ENCODE measurements at places on chromosomes 6 and 20.

DNA sequence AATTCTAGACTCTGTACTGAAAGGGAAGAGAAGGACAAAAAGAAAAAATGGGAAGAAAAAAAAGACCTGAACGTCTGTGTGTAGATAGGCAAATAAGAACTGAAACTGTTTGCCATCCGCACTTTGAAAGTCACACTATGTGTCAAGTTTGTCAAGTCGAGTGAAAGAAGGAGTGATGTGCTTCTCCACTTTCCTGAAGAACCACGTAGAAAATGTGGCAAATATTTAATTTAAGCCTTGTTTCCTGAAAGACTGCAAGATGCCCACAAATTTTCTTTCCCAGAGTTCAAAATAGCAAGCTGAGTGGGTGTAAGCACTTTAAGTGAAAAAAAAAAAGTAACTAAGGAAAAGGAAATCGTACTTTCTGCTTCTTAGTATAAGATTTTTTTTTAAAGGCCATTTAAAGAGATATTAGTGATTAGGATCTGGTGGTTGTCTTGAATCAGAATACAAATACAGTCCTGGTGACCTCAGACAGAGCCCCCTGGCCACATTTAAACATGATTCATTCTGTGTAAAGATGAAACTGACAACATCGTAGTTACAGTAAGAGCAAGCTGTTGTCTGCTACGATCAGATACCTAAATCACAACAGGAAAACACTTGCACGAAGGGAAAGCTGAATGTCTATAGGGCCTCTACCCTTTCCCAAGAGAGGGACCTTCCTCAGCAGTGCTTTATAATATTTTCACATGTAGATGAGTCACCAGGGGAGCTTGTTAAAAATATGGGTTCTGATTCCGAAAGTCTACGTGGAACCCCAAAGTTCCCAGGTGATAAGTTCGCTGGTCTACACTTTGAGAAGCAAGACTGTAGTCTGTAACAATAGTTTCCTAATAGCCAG is 102.3 kb downstream of the HIVEP2 start:
- no peak for DNase-seq

GRCh38 chr6:129695373-129696027 is 14.5 kb downstream of the ARHGAP18 start:
- DNase-seq: no peak

GRCh38 chr20:38645351-38645750 is 43.7 kb downstream of the ARHGAP40 start:
- no peak for DNase-seq

- no peak for DNase-seq
Observed at GRCh38 chr6:74117113-74117512, 421.1 kb downstream of the CD109 start.

DNA sequence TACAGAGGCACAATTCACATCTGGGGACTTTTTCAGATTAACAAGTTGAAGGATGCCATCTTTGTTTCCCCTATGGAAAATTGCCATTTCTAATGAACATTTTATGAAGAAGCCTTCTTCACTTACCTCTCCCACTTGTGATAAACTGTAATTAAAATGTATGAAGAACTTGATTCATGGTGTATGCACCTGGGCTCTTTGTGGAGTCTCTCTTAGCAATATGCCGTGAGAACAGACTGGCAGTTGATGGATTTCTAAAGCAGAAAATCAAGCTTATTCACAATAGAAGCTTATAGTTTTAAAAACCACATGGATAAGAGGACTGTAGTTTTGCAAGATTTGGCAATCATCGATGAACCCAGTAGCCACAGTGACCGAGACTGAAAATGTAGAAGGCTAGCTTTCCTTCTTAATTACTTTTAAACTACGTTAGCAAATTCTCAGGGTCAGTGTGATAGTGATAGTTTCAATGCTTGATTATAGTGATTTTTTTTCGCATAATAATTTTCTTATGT is 270.6 kb downstream of the PRL start:
- DNase-seq: peak; percentile 24

DNA sequence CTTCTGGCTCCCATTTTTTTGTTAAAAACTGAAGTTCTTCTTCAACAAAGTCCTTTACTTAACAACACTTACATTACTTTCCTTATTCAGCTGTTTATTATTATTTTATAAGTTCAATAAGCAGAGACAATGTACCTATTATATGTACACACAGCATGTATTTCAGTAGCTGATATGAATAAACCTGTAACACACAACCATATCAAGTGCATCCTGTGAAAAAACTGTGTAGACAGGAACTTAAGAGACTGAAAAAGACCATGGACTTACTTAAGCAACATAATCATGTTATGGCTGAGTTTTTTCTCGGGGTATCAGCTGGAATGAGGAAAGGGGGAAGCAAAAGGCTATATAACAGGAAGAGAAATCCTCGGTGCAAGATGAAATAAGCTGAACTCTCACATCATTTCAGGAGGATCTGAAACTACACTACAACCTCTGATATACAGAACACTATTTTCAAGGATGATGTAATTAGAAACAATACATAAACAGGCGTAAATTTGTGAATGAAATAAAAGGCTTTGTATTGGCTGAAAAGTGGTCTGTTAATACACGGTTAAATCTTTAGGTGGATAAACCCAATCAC is 70.9 kb downstream of the REV3L start:
- no peak for DNase-seq

DNA sequence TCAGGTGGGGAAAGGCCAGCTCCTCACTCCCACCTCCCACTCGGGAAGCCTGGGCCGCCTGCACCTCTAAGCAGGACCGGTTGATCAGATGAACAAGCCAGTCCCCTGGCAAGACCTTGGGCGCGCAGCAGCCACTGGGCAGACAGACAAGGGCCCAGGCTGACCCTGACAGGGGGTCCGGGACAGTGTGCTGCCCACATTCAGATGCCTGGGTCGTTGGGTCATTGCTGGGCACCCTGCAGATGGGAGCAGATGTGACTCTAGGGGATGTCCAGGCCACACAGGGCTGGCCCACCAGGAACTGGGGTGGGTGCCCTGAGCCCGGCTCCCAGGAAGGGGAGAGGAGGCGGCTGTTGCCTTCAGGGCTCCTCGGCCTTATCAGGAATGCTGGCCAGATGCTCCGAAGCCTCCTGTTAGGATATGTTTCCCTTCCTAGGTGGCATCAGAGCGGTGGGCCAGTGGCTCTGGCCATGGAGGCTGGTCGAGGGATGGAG is 17.3 kb upstream of the FRMD1 start:
- DNase-seq: no peak

DNA sequence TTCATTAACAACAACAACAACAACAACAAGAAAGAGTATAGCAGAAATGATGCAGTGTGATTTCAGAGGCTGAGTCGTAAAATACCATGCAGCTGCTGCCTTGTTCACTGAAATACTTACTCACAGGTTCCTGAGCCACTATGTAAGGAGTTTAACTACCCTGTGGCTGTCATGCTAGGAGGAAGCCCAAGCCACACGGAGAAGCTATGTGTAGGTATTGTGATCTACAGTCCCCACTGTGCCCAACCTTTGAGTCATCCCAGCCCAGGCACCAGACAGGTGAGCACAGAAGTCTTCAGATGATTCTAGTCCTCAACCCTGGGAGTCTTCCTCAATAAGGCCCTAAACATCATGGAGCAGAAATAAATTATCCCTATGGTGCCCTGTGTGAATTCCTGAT is 14.6 kb upstream of the RALY start:
- DNase-seq: no peak

- no peak for DNase-seq
Observed at GRCh38 chr20:44418069-44418905, 57.4 kb upstream of the TTPAL start.

DNA sequence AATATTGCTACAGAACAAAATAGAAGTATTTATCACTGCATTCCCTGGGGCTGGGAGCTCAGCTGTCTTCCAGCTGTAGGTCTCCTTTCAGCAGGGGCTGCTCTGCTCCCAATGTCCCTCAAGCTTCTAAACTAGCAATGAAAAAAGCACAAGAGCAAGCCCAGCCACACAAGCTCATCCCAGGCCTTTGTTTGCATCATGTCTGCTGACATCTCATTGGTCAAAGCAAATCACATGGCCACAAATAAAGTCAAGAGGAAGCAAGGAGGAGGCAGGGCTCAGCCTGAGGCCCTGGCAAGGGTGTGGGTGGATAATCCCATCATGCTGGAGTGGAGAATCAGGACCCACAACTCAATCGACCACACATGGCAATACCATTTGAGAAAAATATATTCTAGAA is 2.2 kb upstream of the BFSP1 start:
- DNase-seq: peak; percentile 66

- DNase-seq: no peak
Observed at GRCh38 chr20:44457016-44457415, 18.7 kb upstream of the TTPAL start.

GRCh38 chr6:32912951-32913350 is 27.9 kb downstream of the HLA-DMB start:
- DNase-seq: no peak

- no peak for DNase-seq
Observed at GRCh38 chr6:15990179-15990578, 138.7 kb upstream of the MYLIP start.

- no peak for DNase-seq
Observed at GRCh38 chr6:154258064-154258757, 98.4 kb downstream of the IPCEF1 start.

GRCh38 chr6:37481711-37482605 is 17.7 kb downstream of the CCDC167 start:
- no peak for DNase-seq

DNA sequence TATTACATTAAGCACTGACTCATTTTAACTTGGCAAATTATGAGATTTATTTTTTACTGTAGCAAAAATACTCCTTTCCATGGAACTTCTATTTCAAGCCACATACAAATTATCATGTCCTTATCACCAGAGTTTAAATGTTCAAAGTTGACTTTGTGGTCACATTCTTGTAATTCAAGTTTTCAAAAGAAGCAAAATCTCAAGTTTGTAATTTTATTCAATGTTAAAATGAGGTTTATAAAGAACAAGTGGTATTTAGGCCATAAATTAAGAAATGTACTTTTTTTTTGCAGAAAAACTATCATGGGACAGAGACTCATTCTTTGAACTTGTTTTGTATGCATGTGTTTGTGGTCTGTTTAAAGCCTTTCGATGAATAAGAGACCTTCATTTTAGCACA is 811.5 kb downstream of the TENT5A start:
- peak; percentile 16 for DNase-seq

- DNase-seq: peak; percentile 93
Observed at GRCh38 chr6:26556263-26557070, 18.3 kb downstream of the HMGN4 start.

- DNase-seq: no peak
Observed at GRCh38 chr6:3494391-3495100, 37.7 kb upstream of the SLC22A23 start.

DNA sequence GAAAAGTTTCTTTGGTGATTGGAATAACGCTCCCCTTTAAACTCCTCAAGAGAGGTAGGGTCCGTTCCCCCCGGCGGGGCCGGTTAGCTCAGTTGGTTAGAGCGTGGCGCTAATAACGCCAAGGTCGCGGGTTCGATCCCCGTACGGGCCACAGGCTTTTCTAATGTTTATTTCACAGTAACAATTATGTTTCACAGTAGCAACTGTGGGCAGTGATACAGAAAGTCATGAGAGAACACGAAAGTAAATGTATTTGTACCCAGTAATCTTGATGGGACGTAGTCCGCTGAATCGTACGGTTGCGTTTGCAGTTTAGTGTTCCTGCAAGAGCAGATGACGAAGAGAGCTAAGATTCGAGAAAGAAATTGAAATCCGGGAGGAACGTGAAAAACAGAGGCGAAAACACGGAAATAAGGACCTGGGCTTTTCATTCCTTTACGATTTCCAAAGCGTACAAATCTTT is 505.5 kb downstream of the PRIM2 start:
- DNase-seq: no peak

DNA sequence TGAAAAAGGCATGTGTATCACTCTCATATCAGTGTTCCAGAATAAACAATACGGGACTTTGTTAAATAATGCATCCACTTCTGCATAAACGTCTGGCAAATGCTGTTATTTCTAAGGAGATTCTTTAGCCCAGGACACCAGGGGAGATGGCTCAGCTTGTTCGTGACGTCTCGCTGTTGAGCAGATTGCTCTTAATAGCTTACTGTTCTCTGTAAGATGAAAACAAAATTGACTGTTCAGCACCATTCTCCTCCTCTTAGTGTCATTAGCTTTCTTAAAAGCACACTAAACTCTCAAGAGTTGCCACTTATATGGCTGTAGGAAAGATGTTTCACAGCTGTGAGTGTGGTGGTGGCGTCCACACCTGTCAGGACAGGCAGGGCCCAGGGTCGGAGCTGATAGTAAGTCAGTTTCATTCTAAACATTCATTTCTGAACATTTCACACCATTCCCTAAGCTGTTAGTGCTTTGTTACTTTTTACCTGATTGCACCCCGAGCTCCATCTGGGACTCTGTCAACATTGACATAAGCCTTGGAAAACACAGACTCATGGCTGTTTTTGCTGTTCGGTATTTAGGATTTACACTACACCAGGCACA is 132.1 kb downstream of the ZDHHC14 start:
- DNase-seq: no peak

DNA sequence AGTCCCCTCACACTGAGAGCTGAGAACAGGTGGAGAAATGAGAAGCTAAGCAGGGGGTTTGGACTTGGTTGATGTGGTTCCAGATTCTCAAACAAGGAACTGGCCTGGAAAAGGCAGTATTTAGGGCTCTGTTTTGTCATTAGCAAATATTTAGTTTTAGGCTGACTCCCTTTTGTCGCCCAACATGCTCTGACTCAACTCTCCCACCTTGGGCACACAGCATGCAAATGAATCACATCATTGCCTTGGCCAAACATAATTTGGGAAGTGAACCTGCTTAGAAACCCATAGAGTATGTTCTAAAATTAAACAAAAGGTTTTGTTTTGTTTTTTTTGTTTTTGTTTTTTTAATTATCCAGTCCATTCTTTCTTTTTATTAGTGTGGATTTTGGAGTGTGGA is 9.5 kb upstream of the UQCC2 start:
- DNase-seq: no peak

DNA sequence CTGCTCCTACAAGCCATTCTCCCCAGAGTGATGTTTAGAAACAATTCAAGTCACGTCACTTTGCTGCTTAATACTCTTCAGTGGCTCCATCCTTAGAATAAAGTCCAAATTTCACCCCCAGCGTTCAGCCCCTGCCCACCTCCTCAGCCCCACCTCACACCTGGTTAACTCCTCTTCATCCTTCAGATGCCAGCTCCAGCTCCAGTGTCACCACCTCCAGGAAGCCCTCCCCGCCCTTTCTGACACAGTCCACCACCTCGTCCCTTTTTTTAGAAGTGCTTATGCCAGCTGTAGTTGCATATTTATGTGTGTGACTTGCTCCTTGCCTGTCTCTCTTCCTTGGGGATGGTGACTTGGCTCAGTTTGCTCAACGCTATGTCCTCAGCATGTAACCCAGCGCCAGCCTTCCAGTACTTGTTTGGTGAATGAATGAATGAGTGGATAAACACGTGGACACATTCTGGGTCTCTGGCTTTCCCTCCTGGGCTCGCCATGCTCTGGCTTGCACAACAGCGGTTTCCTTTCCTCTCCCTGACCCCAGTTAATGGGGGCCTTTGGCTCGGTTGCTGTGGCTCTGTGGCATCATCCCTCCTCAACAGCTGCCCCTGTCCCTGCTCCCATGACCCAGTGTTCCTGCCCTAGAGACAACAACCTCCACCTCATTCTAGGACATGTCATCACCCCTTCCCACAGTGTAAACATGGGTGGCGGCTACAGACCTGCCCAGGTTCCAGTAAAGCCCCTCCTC is 3.7 kb upstream of the IP6K3 start:
- DNase-seq: peak; percentile 46

- no peak for DNase-seq
Observed at GRCh38 chr6:104589940-104590339, 269.8 kb downstream of the HACE1 start.

GRCh38 chr6:133396984-133397348 is 155.8 kb downstream of the EYA4 start:
- no peak for DNase-seq

All from AG10803 (cell line).